ENCODE measurements at places on chromosomes 1 and 21.

DNA sequence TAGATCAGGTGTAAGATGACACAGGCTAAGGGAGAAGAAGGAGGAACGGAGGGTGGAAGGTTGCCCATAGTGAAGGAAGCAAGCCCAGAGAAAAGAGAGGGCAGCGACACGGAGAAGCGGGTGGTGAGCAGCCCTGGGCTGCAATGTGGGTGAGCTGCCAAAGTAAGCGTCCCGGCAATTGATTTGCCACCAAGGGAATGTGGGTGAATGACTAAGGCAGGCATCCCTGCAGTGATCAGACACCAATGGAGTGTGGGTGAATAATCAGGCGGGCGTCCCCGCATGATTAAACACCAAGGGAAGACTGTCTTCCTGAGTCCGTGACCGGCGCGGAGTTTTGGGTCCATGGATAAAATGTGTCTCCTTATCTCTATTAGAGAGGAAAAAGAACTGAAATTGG, 79.6 kb downstream of the UCHL5 start:
- no peak for DNase-seq

DNA sequence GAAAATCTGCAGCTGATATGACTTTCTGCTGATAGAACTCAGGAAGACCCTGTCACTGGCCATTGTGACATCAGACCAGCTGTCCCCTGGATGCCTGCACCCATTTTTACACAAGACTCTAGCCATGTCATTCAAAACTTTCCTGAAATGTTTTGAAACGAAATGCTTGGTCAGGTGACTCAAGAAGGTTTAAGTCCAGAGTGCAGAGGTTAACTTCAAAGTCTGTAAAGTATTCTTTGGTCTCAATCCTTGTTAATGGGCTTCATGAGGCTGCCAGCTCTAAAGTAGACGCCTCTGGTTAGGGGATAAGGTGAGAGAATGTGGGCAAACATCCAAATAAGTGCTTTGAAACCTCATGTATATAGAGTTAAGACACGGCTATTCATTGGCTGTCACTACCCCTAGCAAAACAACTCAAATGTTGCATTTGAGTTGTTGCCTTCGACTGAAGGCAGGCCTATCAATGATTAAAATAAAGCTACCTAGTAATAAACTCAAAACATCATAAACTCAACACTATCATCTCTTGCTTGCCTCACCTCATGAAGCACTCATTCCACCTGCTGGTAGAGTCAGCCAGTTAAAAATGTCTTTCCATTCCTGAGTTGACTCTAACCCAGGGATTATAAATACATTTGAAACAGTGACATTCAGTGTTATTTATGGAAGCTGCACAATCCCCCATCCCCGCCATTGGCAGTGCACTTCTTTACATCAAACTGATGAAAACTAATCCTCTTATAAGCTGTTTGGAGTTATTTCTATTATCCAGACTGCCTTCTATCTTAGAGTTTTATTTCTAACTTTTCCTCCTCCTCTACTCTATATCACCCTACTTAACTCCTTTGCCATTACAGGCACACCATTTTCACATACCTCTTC, 26.0 kb downstream of the RABIF start:
- DNase-seq, result no peak

GRCh38 chr1:115409094-115410015, 71.3 kb upstream of the NGF start:
- DNase-seq, result no peak

DNA sequence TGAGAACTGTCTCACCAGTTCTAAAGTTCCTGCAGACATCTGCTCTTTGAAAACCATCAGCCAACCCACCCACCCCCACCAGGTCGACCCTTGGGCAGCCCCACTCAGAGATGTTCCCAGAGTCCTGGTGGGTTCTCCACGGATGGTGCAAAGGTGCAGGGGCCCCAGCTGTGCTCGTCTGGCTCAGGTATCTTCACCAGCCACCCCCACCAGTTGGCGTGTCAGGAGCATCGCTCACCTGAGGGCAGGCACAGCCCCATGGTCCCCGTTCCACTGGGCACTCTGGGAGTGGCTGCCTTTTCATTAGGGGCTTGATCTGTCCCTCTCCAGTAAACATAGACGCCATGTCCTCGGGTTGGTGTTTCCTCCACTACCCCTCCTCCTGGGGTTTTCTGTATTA, 70.5 kb downstream of the UMODL1 start:
- no peak for DNase-seq

DNA sequence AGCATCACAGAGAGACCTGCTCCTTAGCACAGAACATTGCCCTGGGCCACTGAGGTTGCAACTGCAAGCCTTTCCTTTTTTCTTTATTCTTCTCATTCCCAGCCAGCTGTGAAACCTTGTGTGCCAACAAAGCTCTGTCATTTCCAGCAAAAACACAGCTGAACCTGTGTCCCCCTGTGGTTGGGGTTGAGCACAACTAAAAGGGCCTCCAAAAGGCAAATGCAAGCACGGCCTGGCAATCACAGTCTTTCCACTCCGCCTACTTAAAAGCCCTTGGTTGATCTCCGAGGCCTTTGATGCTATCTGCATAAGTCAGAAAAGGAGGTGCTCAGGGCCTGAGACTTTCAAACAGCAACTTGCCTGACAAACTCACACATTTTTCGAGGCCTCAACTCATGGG, 32.7 kb downstream of the SUSD4 start:
- DNase-seq, result no peak

GRCh38 chr1:14887764-14888350, 265.7 kb upstream of the TMEM51 start:
- DNase-seq, result no peak

- DNase-seq, result no peak
Observed at GRCh38 chr1:200128944-200129879, 101.7 kb downstream of the NR5A2 start.

- no peak for DNase-seq
Observed at GRCh38 chr1:24999906-25000305, 69.8 kb upstream of the RUNX3 start.

DNA sequence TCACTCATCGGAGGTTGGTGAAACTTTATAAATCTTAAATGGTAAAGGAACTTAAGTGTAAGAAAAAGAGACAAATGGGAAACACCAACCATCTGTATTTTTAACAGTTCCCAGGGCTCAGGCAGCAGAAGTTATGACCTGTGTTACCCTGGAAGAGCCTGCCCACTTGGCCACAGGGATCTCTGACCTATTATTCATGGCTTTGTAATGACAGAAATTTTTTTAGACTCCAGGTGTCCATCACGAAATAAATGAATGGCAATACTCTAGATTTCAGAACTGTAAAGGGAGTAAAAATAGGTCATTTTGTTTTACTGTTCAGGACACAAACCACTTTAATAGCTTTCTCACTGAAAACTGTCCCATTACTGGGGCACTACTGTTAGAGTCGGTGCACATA, 389.8 kb downstream of the VAV3 start:
- DNase-seq, result no peak

DNA sequence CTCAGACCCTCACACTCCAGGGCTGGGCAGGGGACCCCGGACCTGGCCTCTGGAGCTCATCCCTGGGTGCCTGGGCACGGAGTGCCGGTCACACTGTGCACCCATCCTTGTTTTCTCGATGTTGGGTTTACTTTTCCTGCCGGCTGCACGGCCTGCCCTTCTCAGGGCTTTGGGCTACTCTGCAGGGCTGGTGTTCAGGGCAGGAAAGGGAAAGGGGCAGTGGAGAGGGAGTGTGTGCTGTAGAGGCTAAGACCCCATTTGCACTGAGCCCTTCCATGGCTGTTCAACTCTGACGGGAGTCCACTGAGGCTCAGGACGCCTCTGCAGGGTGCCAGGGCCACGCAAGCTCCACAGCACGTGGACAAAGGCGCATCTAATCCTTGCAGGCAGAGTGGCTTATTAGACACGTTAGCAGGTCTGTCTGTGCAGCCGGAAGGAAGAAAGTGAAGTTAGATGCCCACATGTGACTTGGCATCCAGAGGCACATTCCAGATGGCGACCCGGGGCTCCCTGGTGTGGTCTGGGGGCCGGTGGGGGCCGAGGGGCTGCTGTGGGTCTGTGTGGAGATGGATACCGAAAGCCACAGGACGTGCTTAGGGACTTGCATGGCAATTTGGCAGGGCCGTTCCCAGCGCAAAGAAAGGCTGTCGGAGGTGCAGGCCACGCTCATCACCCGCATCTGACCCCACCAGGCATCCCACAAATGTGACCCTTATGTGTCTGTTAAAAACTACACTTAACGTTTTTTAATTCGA, 33.6 kb downstream of the COL18A1 start:
- no peak for DNase-seq

DNA sequence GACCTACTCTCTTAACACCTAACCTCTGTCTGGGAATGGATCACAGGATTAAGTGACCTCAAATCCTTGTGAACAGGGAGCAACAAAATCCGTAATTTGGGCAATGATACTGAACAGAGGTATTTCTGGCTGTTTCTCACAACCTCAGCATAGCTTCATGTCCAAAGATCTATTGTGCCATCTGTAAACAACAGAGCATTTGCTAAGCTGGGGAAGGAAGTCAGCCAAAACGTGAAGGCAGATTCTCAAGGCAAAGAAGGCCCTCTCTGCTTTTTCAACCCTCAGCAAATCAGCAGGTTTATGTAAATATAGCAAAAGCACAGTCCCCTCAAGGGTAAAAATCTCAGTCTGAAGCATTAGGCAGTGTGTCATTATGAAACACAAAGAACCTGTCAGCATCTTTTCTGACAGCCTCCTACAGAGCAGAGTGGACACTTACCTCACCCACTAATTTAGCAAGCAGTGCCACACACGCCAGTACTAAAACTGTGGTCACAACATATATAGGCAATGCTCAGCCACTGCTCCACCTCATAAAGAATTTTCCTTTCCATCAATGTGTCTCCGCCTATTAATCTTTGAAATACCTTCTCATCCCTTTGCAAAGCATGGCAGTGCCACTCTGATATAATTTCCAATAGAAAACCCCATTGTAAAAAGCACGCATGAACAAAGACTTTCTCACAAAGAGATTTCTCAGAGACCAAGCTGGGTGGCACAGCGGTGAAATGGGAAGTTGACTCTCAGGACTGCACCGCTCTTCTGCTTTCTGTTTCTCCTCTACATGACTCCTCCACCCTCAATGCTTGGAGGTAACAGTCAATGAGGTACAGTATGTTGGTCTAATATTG, 188.0 kb downstream of the RERE start:
- DNase-seq, result no peak

DNA sequence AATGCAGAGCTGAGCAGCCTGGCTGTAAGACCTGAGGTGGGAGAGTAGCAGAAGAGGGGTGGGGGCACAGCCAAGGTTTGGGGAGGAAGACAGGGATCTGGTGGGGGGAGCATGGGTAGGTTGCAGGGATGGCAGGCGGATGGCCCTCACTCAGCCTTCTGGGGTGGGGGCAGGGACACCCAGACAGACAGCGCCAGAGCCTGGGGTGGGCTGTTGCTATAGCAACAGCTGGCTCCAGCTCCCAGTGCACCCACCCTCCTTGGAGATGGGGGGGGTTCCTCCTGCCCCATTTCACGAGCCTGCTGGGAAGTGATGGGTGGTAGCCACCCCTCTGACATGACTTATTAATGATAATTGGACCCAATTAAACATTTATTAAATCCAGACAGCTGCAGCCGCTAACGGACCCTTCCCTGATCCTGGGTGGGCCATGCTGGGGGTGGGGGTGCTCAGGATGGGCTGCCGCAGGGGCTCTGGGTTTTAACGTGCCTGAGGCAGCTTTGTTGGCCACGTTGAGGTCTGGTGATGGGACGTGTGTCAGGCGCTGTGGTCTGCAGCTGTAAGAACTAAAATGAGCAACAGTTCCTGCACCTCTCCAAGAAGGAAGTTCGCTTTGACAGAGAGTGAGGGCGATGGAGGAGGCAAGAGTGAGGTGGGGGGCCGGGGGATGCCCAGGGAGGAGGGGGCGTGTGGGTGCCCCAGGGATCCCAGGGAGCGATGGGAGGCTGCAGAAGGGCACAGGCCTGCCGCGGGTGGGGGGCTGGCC, 19.4 kb downstream of the AGRN start:
- no peak for DNase-seq

- DNase-seq, result no peak
Observed at GRCh38 chr1:197671140-197671539, 104.1 kb downstream of the DENND1B start.

DNA sequence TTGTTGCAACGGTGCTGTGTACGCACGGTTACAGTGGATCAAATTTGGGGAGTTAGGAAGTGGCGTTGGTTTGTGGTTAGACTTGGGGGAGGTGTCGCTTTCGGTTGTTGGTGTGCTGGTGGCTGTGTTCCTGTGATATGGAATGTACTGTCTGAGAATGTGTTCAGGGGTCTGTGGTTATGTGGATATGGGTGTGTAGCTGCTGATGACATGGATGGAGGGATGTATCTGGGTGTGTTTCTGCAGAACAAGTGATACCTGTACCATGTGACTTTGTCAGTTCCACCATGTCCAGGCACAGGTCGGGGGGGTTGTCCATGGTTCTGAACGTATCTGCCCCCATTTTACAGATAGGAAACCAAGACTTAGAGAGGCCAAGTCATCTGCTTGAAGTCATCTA, 22.7 kb downstream of the PAX7 start:
- no peak for DNase-seq

GRCh38 chr1:206575165-206575893, 36.9 kb downstream of the EIF2D start:
- DNase-seq, result no peak

DNA sequence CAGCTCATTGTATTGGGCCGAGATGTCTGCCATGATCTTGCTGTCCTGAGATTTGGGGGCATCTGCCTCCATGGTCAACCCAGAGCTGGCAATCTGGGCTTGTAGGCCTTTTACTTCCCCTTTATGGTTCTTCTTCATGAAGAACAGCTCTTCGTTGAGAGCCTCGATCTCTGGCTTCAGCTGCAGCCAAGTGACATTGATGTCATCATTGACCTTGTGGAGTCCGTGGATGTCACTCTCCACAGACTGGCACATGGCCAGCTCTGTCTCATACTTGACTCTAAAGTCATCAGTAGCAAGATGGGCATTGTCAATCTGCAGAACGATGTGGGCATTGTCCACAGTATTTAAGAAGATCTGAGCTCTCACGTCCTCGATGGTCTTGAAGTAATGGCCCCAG, 29.2 kb downstream of the RAP1A start:
- no peak for DNase-seq

DNA sequence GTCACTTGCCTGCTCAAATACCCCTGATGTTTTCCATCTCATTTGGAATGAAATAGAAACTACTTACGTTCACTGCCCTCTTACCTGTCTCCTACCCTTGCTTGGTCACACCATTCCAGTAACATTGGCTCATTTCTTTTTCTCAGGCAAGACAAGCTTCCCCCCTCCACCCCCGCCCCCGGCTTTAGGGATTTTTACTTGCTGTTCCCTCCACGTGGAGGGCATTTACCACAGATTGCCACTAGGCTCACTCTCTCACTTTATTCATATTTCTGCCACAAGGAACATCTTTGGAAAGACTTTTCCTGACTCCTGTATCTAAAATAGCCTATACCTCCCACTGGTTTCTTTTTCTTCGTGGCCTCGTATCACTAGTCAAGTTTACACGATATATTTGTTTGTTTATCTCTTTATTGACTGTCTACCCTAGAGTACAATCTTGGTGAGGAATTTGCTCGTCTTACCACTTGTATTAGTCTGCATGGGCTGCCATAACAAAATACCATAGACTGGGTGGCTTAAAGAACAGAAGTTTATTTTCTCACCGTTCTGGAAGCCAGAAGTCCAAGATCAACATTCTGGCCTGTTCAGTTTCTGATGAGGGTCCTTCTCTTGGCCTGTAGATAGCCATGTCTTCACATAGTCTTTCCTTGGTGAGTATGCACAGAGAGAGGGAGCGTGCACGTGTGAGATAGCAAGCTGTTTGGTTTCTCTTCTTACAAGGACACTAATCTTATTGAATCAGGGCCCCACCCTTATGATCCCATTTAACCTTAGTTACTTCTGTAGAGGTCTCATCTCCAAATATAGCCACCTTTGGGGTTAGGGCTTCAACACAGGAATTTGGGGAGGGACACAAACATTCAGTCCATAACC, 126.2 kb downstream of the NRDC start:
- DNase-seq, result no peak

GRCh38 chr1:38898653-38899230, 17.4 kb upstream of the GJA9 start:
- DNase-seq, result no peak

Data from tibial artery (tissue), 4 donors.